ENCODE measurements at places on chromosomes 7 and 10.

- DNase-seq, result no peak
Measured at GRCh38 chr7:16770657-16771329, 17.2 kb downstream of the TSPAN13 start.

- no peak for DNase-seq
Measured at GRCh38 chr10:112229096-112229495, 45.5 kb upstream of the GPAM start.

DNA sequence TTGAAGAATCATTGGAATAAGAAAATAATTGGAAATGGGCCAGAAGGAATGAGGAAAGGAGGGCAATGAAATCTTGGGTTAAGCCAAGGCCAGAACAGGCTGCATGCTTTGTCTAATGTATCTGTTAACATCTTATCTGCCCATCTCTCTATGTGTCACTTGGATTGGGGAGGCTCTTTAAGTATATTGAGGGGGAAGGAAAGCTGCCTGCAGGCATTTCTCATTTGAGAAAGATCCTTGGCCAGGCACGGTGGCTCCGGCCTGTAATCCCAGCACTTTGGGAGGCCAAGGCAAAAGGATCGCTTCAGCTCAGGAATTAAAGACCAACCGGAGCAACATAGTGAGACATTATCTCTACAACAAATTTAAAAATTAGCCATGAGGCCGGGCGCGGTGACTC lies 14.3 kb downstream of the PCBD1 start:
- no peak for DNase-seq

- no peak for DNase-seq
Measured at GRCh38 chr10:102476466-102477141, 25.3 kb upstream of the C10orf95 start.

DNA sequence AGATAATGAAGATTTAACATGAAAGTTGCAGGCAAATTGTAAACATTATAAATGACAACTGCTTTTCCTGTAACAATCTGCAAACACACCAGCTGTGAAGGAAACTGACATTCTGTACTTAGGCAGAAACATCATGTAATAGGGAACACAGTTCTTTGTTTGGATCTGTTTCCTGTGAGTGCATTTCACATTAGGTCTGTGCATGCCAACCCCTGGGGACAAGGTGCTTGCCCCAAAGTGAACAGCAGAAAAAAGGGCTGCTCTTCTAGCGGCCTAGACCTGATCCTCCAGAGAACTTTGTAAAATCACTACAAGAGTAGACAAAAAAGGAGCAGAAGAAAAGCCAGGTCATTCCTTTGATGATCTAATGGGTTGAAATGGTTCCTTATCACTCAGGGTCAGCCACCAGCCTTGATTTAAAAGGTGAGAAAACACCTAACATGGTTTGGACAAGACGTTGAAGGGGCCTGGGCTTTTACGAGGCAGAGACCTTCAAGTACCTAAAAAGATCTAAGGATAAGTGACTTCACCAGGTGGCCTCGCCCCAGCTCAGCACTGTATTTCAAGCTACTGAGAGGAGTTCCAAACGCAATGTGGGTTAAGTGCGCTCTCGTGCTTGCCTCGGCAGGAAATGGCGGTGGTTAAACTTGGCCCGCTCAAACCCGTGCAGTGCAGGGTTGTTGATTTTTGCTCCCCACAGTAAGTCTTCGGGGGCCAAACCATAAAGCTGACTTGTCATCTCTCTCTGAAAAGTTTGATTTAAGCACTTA lies 249.7 kb downstream of the CREB5 start:
- no peak for DNase-seq

- DNase-seq, result no peak
Measured at GRCh38 chr10:77071001-77071511, 566.6 kb downstream of the KCNMA1 start.

GRCh38 chr7:44288811-44289340 lies 36.5 kb downstream of the CAMK2B start:
- DNase-seq, result no peak

- DNase-seq, result no peak
Measured at GRCh38 chr10:119368991-119369869, 161.9 kb downstream of the GRK5 start.

GRCh38 chr10:7389844-7390243 lies 21.0 kb downstream of the SFMBT2 start:
- DNase-seq, result no peak

DNA sequence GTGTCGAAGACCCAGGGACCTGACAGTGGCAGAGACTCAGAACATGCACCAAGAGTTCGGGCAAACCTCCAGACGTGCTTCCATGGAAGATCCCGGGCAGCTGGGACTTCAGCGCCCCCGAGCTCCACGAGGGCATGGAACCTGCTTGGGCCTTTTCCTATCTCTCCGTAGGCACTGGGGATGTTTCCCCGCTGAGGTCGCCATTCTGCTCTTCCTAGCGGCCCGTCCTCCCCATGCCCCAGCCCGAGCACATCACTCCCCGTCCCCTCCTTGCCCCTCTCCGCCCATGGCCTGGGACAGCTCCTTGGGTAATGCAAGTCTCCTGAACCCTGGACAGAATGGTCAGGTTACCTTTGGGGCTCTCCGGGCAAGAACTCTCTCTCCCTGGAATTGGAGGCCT lies 32.3 kb upstream of the SHH start:
- DNase-seq, result no peak
